ENCODE measurements at places on chromosomes 5 and 9.
A peak's percentile ranks its signal among the peaks of the same experiment; 100 is the strongest.

GRCh38 chr5:126970517-126971017 is 59.8 kb downstream of the MARCHF3 start:
- DNase-seq = no peak

DNA sequence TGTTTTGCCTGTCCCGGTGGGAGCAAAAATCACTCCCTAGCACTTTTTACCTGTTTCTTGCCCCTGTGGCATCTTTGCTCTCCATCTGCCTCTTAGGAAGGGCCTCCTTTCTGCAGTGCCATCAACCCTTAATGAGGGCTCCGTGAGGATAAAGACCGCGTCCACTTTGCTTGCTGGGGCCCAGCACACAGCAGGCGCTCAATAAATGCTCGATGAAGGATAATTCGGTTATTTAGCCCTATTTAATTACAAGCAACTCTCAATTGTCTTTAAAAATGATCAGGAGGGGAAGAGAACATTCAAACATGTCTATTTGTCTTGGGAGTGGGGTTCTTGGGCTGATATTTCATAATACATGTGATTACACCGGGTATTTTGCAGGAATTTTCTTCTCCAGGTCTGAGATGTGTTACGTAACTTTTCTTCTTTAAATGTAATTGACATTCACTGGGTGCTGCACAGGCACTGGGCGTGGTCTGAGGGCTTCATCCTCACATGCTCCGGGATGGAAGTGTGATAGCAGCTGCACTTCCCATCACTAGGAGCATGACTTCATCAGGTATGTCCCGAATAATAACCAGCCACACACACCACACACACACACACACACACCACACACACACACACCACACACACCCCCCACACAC is 19.8 kb upstream of the NTNG2 start:
- DNase-seq = no peak

DNA sequence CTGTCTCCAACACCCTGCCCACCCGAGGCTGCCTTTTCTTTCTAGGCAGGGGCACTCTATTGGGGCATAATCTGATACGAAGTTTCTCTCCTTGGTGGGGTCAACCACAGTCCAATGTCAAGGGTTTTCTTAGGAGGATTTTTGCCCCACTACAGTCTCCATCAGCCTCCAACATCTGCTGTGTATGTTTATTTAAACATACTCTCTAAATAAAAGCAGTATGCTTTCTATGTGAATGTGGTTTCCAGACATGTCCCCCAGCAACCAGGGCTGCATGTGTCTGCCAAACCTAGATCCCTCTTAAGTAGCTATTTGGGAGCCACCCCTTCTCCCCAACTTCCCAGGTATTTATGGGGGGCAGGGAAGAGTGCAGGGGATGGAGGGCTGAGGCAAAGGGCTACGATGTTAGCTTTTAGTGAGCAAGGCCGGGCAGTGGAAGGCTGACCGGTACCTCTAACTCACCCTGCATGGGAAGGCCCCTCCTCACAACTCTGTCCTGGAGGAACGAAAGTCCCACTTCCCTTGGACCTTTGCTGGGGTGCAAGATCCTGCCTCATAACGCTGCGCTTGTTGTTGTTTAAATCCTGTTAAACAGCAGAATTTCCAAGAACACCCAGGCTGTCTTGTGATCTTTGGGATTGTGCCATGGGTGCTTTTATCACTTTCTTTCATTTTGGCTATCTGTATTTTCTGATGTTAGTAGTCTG is 75.4 kb downstream of the NREP start:
- no peak for DNase-seq

DNA sequence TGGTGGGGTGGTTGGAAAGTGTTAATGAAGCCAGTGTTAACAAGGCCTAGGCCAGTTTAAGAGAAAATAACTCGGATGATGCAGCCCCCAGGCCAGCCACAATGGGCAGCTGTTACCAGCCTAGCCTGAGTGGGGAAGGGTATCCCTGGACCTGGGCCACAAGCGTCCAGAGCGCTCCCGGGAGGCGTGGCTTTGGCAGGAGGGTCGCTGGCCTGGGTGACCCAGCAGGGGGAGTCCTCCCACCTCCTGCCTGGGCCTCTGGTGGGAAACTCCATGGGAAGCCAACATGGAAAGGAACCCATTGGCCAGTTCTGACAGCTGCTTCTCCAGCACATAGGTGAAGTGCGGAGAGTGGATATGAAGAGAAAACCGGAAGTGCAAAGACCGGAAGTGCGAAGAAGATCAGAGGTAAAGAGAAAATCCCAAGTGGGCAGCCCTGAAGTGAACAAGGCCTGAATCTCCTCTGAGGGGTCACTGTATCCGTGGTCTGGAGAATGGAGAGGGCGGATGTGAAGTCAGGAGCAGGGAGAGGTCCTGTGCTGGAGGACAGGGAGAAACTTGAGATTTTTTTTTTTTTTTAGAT is 79.0 kb downstream of the ADCY2 start:
- no peak for DNase-seq

- no peak for DNase-seq
Measured at GRCh38 chr9:116380496-116380995, 227.0 kb downstream of the PAPPA start.

- DNase-seq = no peak
Measured at GRCh38 chr9:15549611-15550010, 3.2 kb upstream of the CCDC171 start.

GRCh38 chr5:132457371-132458225 is 33.0 kb downstream of the IRF1 start:
- peak; percentile 38 for DNase-seq

- DNase-seq = no peak
Measured at GRCh38 chr9:121999556-121999955, 93.6 kb downstream of the TTLL11 start.

DNA sequence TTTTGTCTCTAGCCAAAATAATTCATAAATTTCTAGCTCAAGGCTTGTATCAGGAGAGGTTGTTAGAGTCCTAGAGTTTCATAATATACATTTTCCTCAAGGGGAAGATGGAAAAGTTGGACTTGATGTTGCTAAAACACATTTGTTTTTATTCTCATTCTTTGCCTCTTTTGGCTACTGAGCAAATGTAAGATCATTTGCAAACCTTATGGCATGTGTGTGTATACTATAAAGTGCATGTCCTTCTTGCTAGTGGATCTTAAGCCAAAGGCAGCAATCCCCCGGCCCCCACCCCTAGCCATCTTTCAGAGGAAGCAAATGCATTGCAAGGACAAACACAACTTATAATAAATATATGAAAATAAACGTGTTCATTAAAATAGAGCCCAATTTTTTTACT is 43.0 kb downstream of the ADAMTSL1 start:
- no peak for DNase-seq

DNA sequence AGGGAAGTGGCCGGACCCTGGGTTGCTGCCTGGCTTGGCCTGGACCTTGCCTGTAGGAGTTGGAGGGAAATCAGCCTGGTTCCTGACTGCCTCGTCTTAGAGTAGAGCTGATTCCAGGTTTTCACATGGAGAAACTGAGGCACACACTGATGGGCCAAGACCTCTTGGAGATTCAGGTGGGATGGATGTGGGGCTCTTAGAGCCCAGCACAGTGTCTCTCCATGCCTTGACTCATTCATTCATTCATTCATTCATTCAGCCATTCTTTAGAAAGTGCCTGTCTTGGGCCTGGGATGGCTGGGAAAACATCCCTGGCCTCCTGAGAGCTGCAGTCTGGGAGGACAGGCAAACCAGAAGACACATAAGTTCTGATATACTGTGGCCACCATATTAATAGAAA is 2.2 kb downstream of the LRRC8A start:
- DNase-seq = no peak

DNA sequence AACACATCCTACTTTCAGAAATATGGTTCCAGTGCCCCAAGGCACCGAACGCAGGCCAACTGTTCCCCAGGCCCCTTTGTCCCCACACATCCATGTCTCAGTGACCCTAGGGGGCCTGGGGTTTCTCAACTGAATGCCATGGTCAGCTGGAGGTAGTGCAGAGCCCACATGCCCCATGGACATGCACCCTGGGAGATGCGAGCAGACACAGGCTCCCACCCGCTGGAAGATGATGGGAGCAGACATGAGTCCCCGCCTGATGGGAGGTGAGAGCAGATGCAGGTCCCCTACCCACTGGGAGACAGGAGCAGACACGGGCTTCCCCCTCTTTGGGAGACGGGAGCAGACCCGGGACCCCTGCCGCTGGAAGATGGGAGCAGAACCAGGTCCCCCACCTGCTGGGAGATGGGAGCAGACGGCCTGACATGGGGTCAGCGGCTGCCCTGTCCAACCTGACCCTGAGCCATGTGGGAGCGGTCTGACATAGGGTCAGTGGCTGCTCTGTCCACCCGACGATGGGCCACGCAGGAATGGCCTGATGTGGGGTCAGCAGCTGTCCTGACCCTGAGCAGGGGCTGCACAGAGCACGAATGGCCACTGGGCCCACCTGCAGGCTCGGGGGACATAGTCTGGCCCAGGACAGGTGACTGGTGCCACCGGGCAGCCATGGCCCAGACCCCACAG is 18.4 kb downstream of the ZDHHC11B start:
- peak; percentile 27 for DNase-seq

DNA sequence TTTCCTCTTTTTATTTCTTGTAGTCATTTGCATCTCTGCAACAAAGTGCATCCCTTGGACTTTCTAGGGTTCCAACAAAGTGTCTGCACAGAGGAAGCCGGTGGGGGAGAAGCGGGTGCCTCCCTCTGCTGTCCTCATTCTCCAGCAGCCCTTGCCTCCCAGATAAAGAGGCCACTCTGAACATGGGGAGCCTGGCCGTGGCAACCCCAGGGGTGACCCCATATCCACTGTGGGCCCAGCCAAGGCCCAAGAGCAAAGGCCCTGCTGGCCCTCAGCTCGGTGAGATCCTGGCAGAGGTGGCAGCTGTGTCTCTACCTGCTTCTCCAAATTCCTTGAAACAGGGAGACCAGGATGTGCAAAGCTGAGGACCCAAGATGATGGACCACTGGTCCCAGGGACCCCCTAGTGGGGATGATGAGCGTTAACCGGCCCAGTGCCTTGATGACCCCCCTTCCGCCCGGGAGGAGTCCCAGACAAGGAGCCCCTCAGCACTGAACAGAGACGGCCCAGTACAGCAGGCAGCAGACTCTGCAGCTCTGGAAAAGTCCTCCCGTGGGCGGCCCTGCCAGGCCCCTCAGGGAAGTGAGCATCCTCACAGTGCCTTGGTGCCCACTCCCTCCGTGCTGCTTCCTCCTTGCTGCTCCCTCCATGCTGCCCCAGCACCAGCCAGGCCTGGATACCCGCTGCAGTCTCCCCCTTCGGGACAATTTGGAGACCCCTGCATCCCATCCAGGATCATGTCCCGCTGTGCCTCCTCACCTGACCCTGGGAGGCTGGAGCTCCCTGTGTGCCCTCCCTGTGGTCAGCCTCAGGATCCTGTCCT is 62.5 kb downstream of the MRPL36 start:
- peak; percentile 19 for DNase-seq

DNA sequence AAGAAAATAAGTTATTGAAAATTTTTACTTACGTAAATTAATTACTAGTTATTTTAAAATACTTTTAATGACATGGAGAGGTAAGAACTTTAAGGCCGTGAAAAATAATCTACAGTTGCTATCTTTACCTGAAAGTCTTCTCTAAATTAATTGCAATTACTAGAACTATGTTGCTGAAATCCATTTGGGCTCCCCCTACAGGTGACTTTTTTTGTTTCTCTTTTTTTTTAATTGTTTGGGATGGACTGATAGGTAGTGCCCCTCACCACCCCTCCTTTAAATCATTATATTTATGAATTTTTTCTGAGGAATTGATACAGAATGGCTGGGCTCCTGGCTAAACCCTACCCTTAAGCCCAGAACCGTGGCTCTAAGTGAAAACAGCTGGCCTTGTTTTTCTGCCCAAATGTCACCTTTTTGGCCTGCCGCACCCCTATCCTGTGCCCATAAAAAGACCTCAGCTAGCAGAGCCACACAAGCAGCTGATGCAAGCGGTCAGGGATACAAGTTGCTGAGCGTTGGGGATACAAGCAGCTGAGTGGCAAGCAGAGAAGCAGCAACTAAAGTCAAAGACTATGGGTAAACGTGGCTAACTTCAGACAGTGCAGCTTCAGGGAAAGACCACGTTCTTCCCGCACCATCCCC is 315.2 kb upstream of the ACO1 start:
- no peak for DNase-seq

GRCh38 chr5:14481349-14481748 is 100.2 kb upstream of the OTULINL start:
- no peak for DNase-seq

GRCh38 chr9:86788456-86788855 is 158.8 kb downstream of the GAS1 start:
- no peak for DNase-seq

DNA sequence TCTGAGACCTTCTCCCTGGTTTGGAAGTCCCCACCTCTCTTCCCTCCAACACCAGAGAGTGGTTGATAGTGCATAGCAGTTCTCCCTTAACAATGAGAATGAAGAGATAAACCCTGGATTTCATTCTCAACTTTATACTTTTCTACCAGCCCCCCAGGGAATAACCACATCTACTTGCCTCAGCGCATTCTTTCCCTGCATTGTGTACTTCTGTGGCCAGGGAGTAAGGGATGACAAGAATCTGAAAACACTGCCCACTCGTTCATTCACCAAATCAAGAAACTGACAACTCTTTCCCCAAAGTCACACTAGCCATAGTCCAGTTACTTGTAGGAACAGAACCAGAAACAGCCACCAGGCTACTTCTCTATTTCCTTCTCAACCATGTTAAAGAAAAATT is 46.0 kb upstream of the SPIN1 start:
- no peak for DNase-seq

- no peak for DNase-seq
Measured at GRCh38 chr5:59999056-59999455, 105.5 kb upstream of the PDE4D start.

DNA sequence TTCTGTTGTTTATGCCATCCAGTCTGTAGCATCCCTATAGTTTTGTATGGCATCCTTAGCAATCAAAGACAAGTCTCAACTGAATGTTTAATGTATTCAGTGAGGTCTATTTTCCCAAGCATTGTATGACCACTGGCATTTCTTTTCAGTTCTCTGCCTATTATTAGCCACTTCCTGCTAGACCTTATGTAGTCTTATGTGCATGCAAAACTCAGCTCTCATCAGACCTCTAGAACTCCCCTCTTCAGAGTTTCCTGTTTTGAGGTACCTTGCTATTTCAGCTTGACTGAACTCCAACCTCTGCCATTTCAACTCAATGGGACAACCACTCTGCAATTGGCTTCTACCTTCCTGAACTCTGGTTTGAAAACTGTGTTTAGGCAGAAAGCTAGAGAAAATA is 113.2 kb downstream of the SLC25A46 start:
- no peak for DNase-seq

- DNase-seq = no peak
Measured at GRCh38 chr9:107218829-107219485, 64.1 kb upstream of the RAD23B start.

DNA sequence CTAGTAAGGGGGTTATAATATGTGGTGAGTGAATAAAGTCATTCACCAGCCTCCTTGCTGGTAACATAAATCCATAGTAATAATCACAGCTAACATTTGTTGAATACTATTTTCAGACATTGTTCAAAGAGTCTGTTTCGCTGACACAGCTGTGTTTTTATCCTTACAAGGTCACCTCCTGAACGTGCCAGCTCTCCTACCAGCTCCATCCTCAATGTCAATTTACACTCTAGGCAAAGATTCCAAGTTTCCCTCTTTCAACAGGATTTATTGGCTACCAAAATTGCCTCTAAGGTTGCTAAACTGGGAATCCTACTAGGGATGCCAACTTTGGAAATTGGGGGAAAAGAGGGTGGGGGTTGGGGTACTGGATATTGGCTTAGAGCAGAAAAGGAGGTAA is 30.7 kb upstream of the SMC5 start:
- no peak for DNase-seq

Data from activated T-cell treated with anti-CD3 and anti-CD28 coated beads, Interleukin-2, amount 50 U/mL, for 24 hours (primary cell).